ENCODE measurements at places on chromosomes 3 and 15. TPM values are rescaled to one million over a fixed set of nuclear protein-coding genes. Genes with fewer than 3 reads are reported as not detected.

Gene STRIT1
- 0.84 TPM for total RNA-seq

Gene RIOX2
- 13.2 TPM for total RNA-seq

Gene SLC28A2
- total RNA-seq: not detected

Gene GOLGA6L9
- total RNA-seq: 1.2 TPM

Gene CCR8
- total RNA-seq: not detected

Gene PCSK6
- total RNA-seq: 33.8 TPM

Gene SHC4
- 1.5 TPM for total RNA-seq

Gene ERC2
- total RNA-seq: 0.76 TPM

Gene TGM4
- not detected for total RNA-seq

- DNase-seq: no peak
Observed at GRCh38 chr3:99248130-99248529, 346.6 kb upstream of the DCBLD2 start.

DNA sequence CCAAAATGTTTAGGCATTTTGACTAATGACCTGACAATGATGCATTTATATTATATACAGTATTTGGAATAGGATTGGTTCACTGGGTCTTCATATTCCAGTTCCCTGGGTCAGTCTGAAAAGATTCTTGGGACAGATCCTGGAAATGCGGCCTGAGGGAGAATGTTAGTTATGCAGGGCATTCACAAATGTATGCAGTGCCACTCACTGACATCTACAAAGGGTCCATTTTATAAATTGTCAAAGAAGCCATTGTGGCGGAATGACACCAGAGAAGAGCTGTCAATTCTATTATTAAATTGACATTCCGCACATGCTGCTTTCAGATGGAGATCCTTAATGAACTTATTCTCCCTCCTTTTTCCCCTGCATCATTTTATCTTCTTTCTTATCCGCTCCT lies 176.6 kb downstream of the VGLL3 start:
- DNase-seq: no peak

GRCh38 chr3:172585954-172586353 lies 62.7 kb upstream of the TNFSF10 start:
- DNase-seq: no peak

GRCh38 chr3:141795276-141795675 lies 32.1 kb downstream of the GRK7 start:
- no peak for DNase-seq

DNA sequence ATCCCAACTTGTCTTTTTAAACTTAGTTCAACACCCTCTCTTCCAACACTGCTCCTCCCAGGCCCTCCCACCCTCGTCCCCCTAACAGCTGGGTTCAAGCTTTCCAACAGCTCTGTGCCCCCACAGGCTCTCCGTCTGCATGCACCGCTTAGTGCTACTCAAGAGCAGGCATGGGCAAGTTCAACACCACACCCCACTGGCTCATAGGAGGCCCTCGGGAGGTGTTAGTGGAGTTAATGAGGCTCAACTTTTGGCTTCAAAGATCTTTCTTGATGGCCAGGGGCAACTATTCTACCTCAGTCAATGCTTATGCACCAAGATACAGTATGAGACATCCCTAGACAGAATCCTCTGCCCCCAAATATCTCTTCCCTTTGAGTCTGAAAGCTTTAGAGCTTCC lies 114.4 kb downstream of the ANP32A start:
- no peak for DNase-seq

GRCh38 chr3:55480911-55481743 lies 6.0 kb downstream of the WNT5A start:
- peak; percentile 65 for DNase-seq

DNA sequence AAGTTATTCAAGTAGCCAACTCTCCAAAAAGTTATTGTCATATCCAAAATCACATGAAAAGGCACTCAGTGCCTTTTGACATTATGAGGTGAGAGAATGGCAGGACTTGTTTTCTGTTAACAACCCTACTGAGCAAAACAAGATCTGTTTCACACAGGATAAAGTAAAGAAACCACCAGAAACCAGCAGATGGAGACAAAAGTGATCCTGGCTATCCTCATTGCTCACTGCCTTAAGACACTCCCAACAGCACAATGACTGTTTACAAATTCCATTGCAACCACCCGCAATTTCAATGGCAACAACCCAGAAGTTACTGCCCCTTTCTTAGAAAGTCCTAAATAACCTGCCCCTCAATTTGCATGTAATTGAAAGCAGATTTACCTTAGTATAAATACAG lies 352.6 kb upstream of the NDN start:
- DNase-seq: no peak

DNA sequence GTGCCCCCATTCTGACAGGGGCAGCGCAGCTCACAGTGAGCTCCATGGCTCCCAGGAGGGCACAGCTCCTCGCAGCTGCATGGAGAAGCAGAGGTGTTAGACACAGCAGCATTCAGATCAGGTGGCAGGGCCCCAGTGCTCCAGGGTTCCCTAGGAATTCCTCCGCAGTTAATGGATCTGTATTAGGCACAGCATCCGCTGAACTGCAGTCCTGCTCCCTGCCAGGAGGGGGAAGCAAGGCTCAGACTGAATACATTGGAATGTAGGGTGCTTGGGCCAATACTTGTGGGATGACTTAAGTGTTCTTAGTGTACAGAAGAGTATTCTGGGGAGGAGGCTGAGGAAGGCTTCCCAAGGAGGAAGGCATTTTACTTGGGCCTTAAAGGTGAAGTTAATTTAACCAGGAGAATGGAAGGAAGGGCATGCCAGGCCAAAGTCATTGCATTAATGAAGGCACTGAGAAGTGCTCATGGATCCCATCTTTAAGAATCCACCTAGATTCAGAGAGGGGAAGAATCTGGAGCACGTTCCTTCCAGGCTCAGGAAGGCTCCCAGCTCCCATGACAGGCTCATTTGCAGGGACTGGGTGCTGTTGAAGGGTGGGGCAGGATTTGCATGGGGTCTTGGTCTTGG lies 111.6 kb downstream of the RAB11A start:
- no peak for DNase-seq

DNA sequence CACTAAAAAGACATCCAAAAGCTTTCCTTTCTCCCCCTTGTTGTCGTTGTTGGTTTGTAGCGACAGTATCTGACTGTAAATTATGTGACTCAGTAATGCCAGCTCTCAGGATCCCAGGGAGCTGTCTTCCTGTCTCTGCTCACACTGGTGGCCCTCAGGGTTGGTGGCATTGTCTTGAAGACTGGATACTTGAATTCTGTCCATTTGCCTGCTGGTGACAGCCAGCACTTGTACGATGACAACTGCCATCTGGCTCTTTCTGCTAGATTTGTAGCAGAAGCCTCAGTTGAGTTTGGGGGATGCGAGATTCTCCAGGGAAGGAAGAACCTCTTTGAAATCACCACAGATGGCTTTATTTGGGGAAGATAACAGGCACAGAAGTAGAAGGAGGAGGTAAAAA lies 120.8 kb downstream of the ARPP21 start:
- DNase-seq: no peak

DNA sequence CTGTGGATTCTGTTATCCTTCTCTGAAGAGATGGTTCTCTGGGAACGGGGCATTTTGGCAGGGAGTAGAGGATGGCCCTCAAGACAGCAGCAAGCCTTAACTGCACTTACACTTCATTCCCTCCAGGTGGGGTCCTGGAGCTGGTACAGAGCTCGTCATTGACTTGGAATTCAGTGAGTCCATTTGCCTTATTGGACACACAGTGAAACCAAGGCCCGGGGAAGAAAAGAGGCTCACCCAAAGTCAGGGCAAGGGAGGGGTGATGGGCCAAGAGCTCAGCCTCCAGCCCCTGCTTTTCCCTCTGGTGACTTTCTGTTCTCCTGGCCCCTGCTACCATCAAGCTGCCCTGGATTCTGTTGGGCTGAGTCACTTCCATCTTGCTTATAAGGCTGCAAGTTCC lies 125.6 kb downstream of the ETFA start:
- DNase-seq: no peak

- no peak for DNase-seq
Observed at GRCh38 chr3:195059006-195059350, 212.0 kb downstream of the XXYLT1 start.

DNA sequence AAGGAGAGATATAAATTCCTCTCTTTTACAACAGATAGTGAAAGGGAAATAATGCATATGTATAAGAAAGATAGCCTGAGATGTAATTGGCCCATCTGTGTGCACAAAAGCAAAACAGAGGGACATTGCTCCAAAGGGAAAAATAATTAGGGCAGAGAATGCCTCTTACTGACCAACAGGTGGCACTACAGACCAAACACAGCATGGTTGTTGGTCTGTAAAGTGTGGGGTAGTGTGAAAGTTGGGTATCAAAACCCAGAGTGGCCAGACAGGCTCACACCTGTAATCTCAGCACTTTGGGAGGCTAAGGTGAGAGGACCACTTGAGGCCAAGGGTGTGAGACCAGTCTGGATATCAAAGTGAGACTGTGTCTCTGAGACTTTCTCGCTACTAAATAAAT lies 4.5 kb upstream of the TLNRD1 start:
- DNase-seq: no peak

DNA sequence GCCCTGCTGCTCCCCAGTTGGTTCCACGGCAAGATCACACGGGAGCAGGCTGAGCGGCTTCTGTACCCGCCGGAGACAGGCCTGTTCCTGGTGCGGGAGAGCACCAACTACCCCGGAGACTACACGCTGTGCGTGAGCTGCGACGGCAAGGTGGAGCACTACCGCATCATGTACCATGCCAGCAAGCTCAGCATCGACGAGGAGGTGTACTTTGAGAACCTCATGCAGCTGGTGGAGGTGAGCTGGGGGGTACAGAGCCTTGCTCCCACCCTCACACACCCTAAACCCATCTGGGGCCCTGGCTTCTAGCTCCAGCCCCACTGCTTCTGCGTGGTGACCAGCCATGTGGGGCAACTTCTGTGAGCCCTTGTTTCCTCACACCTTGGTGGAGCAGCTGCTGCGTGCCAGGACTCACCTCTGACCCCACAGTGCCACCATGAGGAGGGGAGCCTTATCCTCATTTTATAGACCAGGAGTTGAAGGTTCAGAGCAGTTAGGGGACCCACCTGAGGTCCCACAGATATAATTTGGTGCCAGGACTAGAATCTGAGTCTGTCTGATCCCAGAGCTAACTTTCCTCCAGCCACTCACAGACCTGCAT lies 13.3 kb upstream of the LMAN1L start:
- DNase-seq: no peak

DNA sequence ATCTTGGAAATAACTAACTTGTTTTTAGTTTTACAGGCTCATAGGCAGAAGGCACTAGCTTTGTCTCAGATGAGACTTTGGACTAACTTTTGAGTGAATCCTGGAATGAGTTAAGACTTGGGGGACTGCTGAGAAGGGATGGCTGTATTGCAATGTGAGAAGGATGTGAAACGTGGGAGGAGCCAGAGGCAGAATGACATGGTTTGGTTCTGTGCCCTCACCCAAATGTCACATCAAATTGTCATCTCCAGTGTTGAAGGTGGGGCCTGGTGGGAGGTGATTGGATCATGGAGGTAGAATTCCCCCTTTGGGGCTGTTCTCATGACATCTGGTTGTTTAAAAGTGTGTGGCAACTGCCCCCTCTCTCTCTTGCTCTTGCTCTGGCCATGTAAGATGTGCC lies 28.8 kb upstream of the CCDC50 start:
- no peak for DNase-seq

GRCh38 chr3:107599772-107600145 lies 77.0 kb downstream of the BBX start:
- DNase-seq: no peak

- DNase-seq: no peak
Observed at GRCh38 chr3:180250172-180250571, 213.4 kb upstream of the PEX5L start.

GRCh38 chr3:61522626-61523025 lies 38.7 kb upstream of the PTPRG start:
- DNase-seq: no peak

- no peak for DNase-seq
Observed at GRCh38 chr3:18295171-18295920, 129.8 kb downstream of the SATB1 start.

GRCh38 chr3:99188936-99189335 lies 287.4 kb upstream of the DCBLD2 start:
- DNase-seq: no peak

GRCh38 chr15:48564690-48565089 lies 80.8 kb downstream of the FBN1 start:
- no peak for DNase-seq

DNA sequence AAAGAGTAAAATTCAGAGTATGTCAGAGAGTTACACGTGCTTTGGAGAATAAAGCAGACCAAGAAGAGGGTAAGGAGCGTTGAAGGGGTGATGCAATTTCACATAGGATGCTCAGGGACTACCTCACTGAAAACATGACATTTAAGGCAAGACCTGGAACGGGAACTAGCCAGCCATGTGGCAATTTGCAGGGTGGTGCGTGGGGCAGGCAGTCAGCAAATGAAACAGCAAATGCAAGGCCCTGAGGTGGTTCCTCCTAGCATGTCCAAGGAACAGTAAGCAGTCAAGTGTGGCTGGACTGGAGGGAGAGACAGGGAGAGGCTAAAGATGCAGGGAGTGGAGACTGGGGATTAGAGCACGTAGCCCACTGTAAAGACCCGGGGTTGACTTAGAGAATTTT lies 146.1 kb upstream of the LPP start:
- DNase-seq: peak; percentile 71

GRCh38 chr15:98958918-98959639 lies 48.5 kb downstream of the PGPEP1L start:
- DNase-seq: no peak

DNA sequence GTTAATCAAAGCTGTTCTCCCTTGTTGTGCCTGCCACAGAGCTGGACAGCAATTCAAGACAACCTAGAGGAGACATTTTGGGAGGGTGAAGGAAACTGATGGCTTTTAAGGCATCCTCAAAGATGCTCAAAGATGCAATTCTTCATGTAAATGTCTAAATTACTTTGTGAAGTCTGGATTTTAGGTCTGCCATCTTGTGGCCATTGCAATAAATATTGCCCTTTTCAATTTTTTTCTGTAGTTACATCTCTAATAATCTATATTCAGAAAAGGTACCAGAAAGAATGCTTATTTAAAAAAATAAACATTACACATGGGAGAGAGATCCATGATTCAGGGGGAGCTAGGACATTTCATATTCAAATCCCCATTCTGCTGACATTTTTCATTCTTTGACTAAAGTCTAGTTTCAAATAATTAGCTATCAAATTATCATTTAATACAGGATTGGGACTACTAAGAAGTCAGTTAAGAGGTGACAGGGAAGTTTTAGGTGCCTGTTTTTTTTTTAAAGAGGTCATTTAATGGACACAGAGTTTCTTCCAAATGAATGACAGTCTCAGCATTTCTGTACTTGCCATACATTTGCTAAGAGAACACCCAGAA lies 259.8 kb upstream of the WNT5A start:
- DNase-seq: no peak

GRCh38 chr15:58549785-58550074 lies 117.9 kb downstream of the LIPC start:
- DNase-seq: no peak
